ENCODE measurements at places on chromosomes 4 and X. TPM values are rescaled to one million over a fixed set of nuclear protein-coding genes. Genes with fewer than 3 reads are reported as not detected.

GRCh38 chrX:150569155-150569477, 695 bp downstream of the MTM1 start:
- peaks cover 6% of the 10 kb centered on the region for H3K4me1 ChIP-seq
- peak overlapping the region; percentile 48 for H3K27ac ChIP-seq
- no peaks in the 10 kb centered on the region for H3K27me3 ChIP-seq
- DNase-seq = no peak
- peak overlapping the region; percentile 80 for H3K4me3 ChIP-seq

DNA sequence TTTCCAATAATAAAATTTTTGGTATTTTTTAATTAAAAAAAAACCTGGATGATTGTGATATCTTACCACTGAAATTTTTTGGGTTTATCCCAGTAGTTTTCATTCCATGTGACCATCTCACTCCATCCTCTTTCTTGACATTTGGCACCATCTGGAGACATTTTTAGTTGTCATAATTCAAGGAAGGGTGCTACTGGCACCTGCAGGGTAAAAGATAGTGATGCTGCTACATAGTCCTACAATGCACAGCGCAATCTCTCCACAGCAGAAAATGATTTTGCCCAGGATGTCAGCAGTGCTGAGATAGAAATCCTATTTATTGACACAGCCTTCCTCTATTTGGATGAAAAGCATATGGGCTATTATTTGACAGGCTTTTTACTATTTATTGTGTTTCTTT, 79.3 kb downstream of the RBPJ start:
- no peaks in the 10 kb centered on the region for H3K4me1 ChIP-seq
- H3K4me3 ChIP-seq = no peak overlapping the region
- no peak for DNase-seq
- H3K27ac ChIP-seq = no peak overlapping the region
- H3K27me3 ChIP-seq = no peaks in the 10 kb centered on the region

DNA sequence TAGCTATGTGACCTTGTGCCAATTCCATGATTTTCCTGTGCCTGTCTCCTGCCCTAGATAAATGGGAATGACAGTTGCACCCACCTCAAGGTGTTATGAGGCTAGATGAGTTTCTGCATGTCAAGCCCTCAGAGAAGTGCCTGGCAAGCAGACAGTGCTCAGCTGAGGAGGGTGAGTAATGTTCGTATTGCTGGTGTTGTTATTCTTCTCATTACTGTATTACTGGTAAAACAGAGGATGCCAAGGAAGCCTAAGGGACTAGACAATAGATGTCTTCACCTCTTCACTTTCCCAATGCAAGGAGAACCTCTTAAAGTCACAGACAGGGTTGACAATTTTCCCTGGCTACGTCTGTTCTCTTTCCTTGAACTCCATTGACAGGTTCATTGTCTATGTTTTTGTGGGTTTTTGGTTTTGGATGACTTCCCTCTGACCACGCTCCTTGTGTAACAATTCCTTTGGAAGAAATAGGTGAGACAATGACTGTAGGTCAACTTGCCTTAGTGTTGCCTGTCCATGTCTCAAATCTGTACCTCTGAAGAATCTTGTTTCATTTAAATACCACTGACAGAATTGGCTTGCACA, 19.2 kb downstream of the ETDC start:
- H3K27me3 ChIP-seq = no peaks in the 10 kb centered on the region
- H3K4me3 ChIP-seq = no peak overlapping the region
- no peak overlapping the region for H3K27ac ChIP-seq
- H3K4me1 ChIP-seq = peaks cover 21% of the 10 kb centered on the region

DNA sequence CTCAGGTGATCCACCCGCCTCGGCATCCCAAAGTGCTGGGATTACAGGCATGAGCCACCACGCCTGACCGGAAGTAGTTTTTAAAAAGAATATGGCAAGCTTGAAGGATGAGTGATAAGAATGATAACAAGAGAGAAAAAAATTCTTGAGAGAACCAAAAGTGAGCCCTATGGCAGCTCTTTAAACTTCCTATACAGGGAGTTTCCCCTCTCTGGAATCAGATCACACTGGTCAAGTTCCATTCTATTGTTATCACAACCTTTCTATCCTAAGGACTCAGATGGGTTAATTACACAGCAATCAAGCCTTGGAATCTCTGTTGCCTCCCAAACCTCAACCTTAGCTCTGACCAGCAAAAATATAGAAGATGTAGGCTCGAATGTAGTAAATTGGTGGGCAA, 33.8 kb upstream of the ZNF518B start:
- H3K36me3 ChIP-seq = no peaks in the 10 kb centered on the region
- no peak for DNase-seq
- H3K27me3 ChIP-seq = no peaks in the 10 kb centered on the region
- no peak overlapping the region for H3K27ac ChIP-seq

DNA sequence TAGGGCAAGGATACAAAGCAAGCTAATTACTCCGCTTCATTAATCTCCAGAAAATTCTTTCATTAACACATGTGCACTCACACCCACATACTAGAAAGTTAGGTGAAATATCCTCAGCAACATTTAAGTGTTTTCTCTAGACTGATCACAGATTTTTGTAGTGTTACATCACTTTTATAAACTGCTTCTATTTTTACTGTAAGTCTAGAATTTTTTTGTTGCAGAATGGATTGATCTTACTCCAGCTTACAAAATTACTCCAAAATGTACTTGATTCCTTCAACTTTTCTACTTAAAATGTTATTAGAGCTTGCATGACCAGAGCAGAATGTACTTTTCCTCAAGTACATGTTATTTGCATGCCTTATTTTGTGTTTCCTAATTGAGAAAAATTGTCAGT, 2325.2 kb downstream of the PCDH7 start:
- H3K4me1 ChIP-seq = no peaks in the 10 kb centered on the region
- no peak overlapping the region for H3K4me3 ChIP-seq
- no peaks in the 10 kb centered on the region for H3K27me3 ChIP-seq
- no peak overlapping the region for H3K27ac ChIP-seq
- no peaks in the 10 kb centered on the region for H3K36me3 ChIP-seq

- peaks cover 3% of the 10 kb centered on the region for H3K27me3 ChIP-seq
- H3K4me1 ChIP-seq = no peaks in the 10 kb centered on the region
- DNase-seq = no peak
- no peak overlapping the region for H3K27ac ChIP-seq
- no peak overlapping the region for H3K4me3 ChIP-seq
- H3K36me3 ChIP-seq = no peaks in the 10 kb centered on the region
These were observed 67.4 kb upstream of the QRFPR start for GRCh38 chr4:121448231-121448630.

DNA sequence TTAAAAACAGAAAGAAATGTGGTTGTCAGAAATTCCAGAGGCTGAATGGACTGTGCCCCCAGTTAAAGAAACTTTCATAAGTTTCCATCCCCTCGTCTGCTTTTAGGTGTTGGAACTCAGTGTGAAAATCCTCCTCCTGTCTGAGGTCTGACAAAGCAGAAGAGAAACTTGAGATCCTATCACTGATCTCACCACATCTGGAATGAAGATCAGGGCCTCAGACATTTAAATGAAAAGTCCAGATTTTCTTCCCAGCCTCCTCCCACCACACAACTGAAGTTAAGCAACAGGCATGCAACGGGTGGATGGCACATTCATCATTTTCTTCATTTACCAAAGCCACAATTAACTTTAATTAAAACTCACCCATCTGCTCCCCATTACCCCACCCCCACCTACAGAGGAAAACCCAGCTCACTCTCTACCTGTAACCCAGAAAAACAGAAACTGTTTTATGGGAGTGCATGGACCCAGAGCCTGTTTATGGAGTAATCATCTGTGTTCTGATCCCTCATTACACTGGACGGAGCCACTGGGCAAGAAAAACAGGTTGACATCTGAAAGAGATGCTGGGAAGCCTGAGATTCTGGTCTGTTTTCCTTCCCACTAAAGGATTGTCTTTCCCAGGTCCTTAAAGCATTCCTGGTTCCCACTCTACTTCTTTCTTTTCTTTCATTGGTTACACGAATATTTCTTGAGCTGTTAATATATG, 58.1 kb upstream of the HOPX start:
- DNase-seq = peak; percentile 72
- no peak overlapping the region for H3K27ac ChIP-seq
- no peak overlapping the region for H3K4me3 ChIP-seq
- H3K4me1 ChIP-seq = peaks cover 17% of the 10 kb centered on the region
- H3K27me3 ChIP-seq = no peaks in the 10 kb centered on the region

GRCh38 chr4:105620640-105621323, 68.4 kb downstream of the ARHGEF38 start:
- DNase-seq = peak; percentile 79
- H3K27ac ChIP-seq = no peak overlapping the region
- H3K4me3 ChIP-seq = no peak overlapping the region
- H3K36me3 ChIP-seq = no peaks in the 10 kb centered on the region

GRCh38 chr4:116866106-116866505, 219.3 kb downstream of the TRAM1L1 start:
- H3K27ac ChIP-seq = no peak overlapping the region
- no peaks in the 10 kb centered on the region for H3K4me1 ChIP-seq
- no peak for DNase-seq
- H3K36me3 ChIP-seq = no peaks in the 10 kb centered on the region
- no peak overlapping the region for H3K4me3 ChIP-seq
- H3K27me3 ChIP-seq = no peaks in the 10 kb centered on the region

DNA sequence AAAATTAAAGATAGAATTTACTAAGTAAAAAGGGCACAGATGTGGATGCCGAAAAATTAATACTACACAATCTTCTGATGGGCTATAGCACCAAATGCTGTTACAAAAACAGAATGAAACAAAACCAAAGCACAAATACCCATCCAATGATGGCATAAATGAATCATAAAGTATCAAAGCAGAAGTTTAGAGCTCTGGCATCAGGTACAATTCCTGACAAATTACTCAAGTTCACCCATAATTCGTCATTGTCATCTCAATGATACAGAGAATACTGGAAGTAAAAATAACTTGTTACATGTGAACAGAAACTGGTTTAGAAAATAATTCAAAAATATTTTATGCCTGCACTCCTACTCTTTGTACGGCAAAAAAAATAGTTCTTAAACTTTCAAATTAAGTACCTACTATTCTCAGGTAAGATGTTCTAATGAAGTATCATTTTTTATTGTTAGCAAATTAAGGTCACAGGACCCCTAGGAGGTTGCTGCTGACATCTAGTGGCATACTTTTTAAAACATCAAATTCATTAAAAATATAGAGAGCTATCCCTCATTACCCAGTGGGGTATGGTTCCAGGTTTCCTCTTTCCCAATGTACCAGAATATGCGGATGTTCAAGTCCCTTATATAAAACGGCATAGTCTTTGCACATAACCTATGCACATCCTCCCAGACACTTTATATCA, 126.1 kb downstream of the INPP4B start:
- H3K4me3 ChIP-seq = no peak overlapping the region
- H3K27ac ChIP-seq = no peak overlapping the region
- DNase-seq = peak; percentile 64
- H3K4me1 ChIP-seq = peaks cover 3% of the 10 kb centered on the region

GRCh38 chrX:17242470-17242869, 132.5 kb upstream of the NHS start:
- H3K27me3 ChIP-seq = no peaks in the 10 kb centered on the region
- H3K27ac ChIP-seq = no peak overlapping the region
- no peak overlapping the region for H3K4me3 ChIP-seq
- no peaks in the 10 kb centered on the region for H3K36me3 ChIP-seq
- DNase-seq = peak; percentile 83

- no peaks in the 10 kb centered on the region for H3K4me1 ChIP-seq
- DNase-seq = no peak
- H3K4me3 ChIP-seq = no peak overlapping the region
- no peaks in the 10 kb centered on the region for H3K36me3 ChIP-seq
- H3K27ac ChIP-seq = no peak overlapping the region
These were observed 10.1 kb downstream of the SMIM10L2A start for GRCh38 chrX:135431886-135432285.

- H3K27ac ChIP-seq = peak overlapping the region; percentile 98
- peak; percentile 88 for DNase-seq
- no peaks in the 10 kb centered on the region for H3K36me3 ChIP-seq
- H3K27me3 ChIP-seq = no peaks in the 10 kb centered on the region
- H3K4me3 ChIP-seq = peak overlapping the region; percentile 85
These were observed 657 bp upstream of the ANKRD50 start for GRCh38 chr4:124713185-124713592.

GCNA gene
- 4.3 TPM for total RNA-seq

DRD5 gene
- not detected for total RNA-seq

TMSB15A gene
- 0.29 TPM for total RNA-seq

VCX gene
- not detected for total RNA-seq

LGI2 gene
- under 0.01 TPM for total RNA-seq

AFF2 gene
- total RNA-seq = 10.0 TPM

GPR173 gene
- 2.2 TPM for total RNA-seq

TMPRSS11E gene
- 0.29 TPM for total RNA-seq

MSANTD1 gene
- 0.59 TPM for total RNA-seq

UCP1 gene
- not detected for total RNA-seq

XAGE2 gene
- total RNA-seq = not detected

RHOXF1 gene
- not detected for total RNA-seq

Data from osteoblast (primary cell).